ENCODE measurements at places on chromosomes 4 and X.

- no peaks in the 10 kb centered on the region for H3K4me1 ChIP-seq
- H3K36me3 ChIP-seq: no peaks in the 10 kb centered on the region
- H3K4me3 ChIP-seq: no peak overlapping the region
- H3K27ac ChIP-seq: no peak overlapping the region
- H3K27me3 ChIP-seq: no peaks in the 10 kb centered on the region
Observed at GRCh38 chr4:157664726-157665125, 444.2 kb downstream of the GRIA2 start.

GRCh38 chr4:151165205-151166000, 66.0 kb downstream of the RPS3A start:
- no peak overlapping the region for H3K4me3 ChIP-seq
- no peak overlapping the region for H3K27ac ChIP-seq
- H3K4me1 ChIP-seq: no peaks in the 10 kb centered on the region
- DNase-seq: no peak
- H3K36me3 ChIP-seq: no peaks in the 10 kb centered on the region

- no peaks in the 10 kb centered on the region for H3K36me3 ChIP-seq
- H3K4me3 ChIP-seq: no peak overlapping the region
Observed at GRCh38 chrX:140104760-140105159, 139.4 kb upstream of the CXorf66 start.

DNA sequence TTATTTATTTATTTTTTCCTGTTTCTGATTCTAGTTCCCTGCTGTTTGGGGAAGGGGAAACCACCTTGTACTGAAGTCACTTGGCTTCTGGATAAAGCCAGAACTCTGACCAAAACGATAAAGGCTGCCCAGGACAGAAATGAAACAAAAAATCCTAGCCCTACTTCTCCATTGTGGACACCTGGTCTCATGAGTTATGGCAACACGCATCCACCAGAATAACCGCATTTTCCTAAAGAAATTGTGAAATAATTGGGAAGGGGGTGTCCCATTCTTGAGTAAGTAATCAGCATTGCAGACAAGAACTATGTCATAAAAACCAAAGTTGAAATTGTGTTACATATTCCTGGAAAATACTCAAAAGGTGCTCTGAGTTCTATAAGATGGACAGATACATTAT, 42.1 kb downstream of the SLC9A7 start:
- no peak for DNase-seq
- no peaks in the 10 kb centered on the region for H3K36me3 ChIP-seq
- no peak overlapping the region for H3K27ac ChIP-seq
- H3K4me3 ChIP-seq: no peak overlapping the region
- H3K4me1 ChIP-seq: no peaks in the 10 kb centered on the region

DNA sequence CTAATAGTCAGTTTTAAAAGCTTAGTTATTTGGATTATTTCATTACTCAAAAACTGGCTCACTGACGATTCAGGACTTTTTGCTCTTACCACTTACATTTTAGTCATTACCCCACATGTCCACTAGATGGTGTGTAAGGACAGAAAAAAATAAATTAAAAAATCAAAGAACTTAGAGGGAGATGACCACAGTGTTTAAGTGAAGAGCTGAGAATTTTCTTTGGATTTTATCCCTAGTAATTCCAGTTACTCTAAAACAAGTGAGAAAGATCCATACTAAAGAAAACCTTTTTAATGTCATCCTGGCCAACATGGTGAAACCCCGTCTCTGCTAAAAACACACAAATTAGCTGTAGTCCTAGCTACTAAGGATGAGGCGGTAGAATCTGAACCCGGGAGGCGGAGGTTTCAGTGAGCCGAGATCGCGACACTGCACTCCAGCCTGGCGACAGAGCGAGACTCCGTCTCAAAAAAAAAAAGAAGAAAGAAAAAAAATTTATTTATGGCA, 26.4 kb upstream of the TMPRSS11B start:
- H3K27ac ChIP-seq: peak overlapping the region; percentile 57
- no peak overlapping the region for H3K4me3 ChIP-seq
- peaks cover 7% of the 10 kb centered on the region for H3K4me1 ChIP-seq

DNA sequence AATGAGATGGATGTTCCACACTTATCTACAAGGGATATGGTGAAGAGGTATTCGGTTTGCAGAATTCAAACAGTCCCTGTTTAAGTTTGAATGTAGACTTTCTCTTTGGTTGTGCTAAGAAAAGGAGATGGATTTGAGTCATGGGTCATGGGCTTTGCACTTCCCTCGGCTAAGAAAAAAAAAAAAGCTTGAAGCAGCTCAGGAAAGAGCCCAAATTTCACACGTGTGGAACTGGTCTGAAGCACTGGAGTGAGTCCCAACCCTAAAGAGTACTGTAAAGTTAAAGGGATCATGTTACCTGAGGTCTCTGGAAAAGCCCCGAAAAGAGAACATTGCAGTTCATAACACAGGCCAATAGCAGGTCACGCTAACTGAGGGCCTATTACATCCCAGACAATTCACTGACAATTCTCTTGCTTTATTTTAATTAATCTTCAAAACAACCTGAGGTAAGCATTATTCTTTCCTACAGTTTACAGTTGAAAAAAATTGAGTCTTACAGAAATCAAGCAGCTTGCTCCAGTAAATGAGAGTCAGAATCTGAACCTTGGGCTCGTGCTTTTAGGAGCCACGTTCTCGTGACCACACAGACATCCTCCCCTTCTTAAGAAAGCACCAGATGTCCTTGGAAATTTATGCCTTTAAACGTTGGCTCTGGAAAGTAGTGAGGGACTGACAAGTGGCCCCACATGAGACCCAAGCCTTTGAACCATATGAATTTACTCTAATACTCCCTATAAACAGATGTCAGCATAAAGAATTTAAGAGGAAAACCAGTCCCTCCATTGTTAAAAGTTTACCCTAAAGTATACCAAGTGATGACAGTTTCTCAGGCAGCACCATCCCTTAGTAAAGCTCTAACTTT, 89.3 kb downstream of the MAD2L1 start:
- DNase-seq: no peak
- H3K4me1 ChIP-seq: peaks cover 3% of the 10 kb centered on the region
- H3K36me3 ChIP-seq: no peaks in the 10 kb centered on the region
- no peak overlapping the region for H3K4me3 ChIP-seq

- H3K4me1 ChIP-seq: no peaks in the 10 kb centered on the region
- no peaks in the 10 kb centered on the region for H3K27me3 ChIP-seq
- H3K36me3 ChIP-seq: no peaks in the 10 kb centered on the region
- no peak overlapping the region for H3K27ac ChIP-seq
- DNase-seq: peak; percentile 39
Observed at GRCh38 chr4:87931932-87932331, 43.6 kb upstream of the SPP1 start.

All from mesendoderm (in vitro differentiated cells).